Stimulated activated CD8-positive, alpha-beta memory T cell treated with anti-CD3 and anti-CD28 coated beads, Interleukin-7, amount 100 ng/mL, for 1 hour (primary cell): ENCODE measurements at places on chromosomes 11 and 22.
A peak's percentile ranks its signal among the peaks of the same experiment; 100 is the strongest.

- DNase-seq: no peak
Measured at GRCh38 chr11:106468531-106468930, 391.1 kb downstream of the AASDHPPT start.

DNA sequence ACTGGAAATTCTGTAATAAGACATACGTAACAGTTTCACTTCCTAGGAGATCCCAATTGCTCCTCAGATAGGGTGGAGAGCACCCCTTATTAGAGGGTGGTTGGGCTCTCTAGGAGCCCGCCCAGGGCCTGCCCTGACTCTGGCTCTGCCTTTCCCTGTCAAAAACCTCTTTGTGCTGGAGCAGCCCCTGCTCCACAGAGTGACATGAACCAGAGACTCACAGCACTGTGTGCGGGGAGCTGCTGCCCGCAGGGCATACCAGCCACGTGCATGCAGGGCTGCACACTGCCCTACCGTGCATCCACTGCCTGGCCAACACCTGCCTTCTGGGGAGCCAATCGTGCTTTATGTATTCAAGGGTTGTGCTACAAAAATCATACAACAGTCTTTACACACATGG, 24.3 kb downstream of the KCNQ1OT1 start:
- no peak for DNase-seq

GRCh38 chr11:64887234-64887756, 8.9 kb upstream of the EHD1 start:
- no peak for DNase-seq

GRCh38 chr11:74311352-74311926, at the start of gene P4HA3:
Gene P4HA3 (minus strand): TSS chr11:74311640. CDS start chr11:74311611, 29 bp downstream.
- DNase-seq: peak; percentile 5

DNA sequence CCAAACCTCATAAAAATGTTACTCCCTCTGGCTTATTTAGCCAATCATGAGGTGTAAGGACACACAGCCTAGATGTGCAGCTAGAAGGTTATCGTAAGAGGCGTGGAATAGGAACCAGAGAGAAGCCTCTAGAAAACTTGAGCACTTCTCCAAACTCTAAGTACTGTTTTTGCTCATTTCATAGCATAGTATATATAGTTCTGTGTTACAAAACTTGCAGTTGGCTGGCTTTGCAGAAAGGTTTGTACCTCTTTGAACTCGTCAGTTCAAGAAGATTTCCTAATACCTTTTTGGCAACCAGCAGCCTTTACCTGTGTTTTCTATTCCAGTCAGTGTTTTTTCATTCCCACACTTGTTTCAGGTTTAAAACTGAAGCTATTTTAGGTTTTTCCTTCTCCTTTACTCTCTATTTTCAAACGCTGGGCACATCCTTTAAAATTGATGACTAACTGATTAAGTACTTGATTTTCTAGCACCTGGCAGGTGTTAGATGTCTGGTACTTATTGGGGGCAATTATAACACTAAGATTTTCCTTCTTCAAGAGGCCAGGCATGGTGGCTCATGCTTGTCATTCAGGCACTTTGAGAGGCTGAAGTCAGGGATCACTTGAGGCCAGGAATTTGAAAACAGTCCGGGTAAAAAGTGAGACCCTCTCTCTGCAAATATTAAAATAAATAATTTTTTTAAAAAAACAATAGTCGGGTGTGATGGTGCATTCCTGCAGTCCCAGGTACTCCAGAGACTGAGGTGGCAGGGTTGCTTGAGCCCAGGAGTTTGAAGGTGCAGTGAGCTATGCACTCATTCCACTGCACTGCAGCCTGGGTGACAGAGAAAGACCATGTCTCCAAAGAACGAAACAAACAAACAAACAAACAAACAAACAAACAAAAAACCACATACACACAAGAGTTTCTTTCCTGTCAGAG, 125.2 kb downstream of the LRRC4C start:
- DNase-seq: no peak

DNA sequence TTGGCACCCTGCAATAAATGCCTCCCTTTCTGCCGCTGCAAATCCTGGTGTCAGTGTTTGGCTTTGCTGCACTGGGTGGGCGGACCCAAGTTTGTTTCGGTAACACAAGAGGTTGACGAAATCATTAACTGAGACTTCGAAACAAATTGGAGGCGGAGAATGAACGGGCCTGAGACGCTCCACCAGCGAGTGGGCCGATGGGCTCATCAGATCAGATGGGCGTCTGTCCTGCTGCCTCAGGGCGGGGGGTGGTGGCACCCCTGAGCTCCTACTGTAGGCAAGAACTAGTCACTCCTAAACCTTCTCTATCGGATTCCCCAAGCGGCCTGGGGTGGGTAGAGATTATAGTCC, 918 bp upstream of the CAPN5 start:
- no peak for DNase-seq

- no peak for DNase-seq
Measured at GRCh38 chr22:42716649-42717127, 4.0 kb downstream of the A4GALT start.

GRCh38 chr11:125036933-125037332, 26.2 kb upstream of the SLC37A2 start:
- DNase-seq: no peak

DNA sequence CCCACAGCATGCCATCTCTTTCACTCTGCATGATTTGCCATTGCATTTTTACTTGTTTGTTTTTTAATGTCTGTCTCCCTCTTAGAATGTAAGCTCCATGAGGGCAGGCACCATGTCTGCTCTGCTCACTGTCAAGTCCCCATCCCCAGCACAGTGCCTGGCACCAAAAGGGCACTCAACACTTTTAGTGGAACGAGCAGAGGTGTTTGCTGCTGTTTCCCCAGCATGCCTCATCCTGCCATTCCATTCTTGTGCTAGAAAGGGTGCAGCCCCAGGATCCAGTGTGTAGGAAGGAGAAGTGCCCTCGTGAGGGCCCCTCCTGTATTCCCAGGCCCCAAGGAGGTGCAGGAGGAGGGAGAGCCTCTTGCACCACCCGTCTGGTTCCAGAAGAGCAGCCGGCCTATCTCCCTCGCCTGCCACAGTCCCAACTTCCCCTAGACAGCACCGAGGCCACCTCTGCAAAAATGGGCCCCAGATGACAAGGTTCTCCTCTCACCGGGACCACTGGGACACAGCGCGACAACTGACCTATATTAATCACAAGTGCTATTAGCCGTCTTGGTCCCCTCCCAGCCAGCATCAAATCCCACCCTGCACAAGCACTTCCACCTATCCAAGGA, 33.3 kb upstream of the CACNG2 start:
- DNase-seq: no peak

GRCh38 chr11:123253911-123254310, 58.9 kb upstream of the CLMP start:
- no peak for DNase-seq

GRCh38 chr11:33735271-33736147, 714 bp downstream of the CD59 start:
- no peak for DNase-seq

- DNase-seq: no peak
Measured at GRCh38 chr11:2385156-2386151, 8.3 kb downstream of the CD81 start.

DNA sequence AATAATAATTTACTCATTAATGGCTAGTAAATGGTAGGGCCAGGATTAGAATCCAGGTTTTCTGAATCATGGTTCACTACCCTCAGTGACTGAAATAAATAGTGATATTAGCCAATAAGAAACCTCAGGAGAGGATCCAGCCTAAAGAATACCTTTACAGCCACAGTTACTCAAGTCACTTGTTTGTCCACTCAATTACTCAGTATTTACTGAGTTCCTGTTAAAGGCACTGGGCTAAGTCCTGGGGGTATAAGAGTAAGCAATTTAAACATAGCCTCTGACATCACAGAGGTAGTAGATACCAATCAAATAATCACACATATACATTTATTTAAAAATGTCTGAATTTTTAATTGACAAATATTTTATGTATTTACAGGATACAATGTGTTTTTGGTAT, 56.8 kb upstream of the GAB2 start:
- no peak for DNase-seq

- DNase-seq: no peak
Measured at GRCh38 chr22:29478326-29479276, 1.4 kb upstream of the NEFH start.

- no peak for DNase-seq
Measured at GRCh38 chr22:29302681-29303465, 3.6 kb upstream of the GAS2L1 start.

DNA sequence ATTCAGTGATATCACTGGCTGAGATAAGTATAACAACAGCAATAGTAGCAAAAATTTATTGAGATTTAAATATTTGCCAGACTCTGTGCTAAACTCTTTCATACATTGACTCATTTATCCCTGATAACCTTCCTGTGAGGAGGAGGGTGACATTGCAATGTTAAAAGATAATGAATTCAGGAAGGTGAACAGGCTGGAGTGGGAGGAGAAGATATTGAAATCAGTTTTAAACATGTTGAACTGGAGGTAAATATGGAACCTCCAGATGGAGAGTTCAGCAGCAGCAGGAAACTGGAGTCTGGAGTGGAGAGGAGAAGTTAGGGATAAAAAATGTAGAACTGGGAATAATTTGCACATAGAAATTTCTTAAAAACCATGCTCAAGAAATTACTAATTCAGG, 142.0 kb upstream of the FAT3 start:
- DNase-seq: no peak

GRCh38 chr11:67373648-67374570, 511 bp upstream of the CLCF1 start:
- peak; percentile 48 for DNase-seq

DNA sequence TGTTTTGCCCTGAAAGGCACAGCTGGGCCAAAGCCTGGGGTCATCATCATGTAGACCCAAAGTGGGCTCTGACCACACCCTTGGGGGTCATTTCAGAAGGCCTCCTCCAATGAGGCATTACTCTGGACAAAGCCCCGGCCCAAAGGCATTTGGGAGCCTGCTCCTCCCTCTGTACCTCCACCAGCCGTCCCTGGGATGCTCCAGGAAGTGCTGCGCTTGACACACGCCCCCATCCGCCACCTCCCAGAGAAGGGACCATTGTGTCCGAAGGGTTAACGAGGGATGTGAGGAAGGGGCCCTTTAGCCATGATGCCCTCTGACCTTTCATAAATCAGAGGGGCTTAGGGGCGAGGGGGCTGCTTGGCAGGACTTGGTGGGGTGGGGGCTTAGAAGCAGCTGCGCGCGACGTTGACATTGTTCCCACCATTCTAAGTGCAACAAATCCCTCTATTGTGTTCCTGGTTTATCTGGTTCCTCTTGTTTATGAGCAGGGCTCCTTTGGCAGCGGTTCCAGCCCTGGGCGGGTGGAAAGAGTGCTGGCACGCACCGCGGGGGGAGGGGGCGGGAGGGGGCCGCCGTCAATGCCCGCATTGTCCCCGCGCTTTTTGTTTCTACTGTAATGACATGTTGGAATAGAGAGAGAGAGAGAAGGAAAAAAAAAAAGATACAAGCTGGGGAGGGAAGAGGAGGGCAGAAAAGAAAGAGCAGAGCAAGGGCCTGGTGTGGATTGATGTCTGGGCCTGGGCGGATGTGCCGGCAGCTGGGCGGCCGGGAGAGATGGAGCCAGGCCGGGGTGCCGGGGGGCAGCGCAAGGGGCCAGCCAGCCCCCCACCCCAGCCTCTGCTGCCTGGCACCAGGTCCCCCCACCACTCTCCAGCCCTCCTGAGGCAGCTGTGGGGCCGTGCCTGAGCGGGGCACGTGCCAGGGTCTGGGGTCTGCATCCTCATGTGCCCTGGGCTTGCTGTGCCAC, 32.1 kb upstream of the SOX10 start:
- no peak for DNase-seq

- DNase-seq: no peak
Measured at GRCh38 chr11:2534134-2534956, 89.5 kb downstream of the KCNQ1 start.

GRCh38 chr11:46594374-46594700, 514 bp upstream of the AMBRA1 start:
- no peak for DNase-seq

DNA sequence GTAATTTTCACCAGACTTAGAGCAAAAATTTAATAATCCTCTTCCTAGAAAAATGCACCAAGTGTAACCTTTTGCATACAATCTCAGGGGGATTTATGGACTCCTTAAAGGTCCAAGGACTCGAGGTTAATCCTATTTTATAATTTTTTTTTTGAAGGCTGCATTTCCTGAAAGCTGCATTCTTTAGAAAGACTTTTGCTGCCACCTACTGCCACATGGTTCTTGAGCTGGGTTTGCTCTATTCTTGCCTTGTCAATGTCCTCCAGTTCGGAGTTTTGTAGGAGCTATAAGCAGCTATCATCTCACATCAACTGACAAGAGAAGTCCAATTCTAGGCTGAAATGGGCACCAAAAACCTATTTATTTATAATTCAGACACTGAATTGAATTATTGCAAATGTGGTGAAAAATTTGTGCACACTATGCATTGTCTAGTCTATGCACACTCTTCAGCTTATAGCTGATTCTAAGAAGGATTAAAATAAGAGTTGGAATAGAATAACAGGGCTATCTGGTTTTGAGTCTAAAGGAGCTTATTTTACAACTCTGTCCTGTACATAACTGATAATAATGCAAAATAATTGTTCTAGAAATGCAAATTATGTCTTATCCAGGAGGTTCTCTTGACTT, 31.3 kb downstream of the TRAF6 start:
- no peak for DNase-seq

DNA sequence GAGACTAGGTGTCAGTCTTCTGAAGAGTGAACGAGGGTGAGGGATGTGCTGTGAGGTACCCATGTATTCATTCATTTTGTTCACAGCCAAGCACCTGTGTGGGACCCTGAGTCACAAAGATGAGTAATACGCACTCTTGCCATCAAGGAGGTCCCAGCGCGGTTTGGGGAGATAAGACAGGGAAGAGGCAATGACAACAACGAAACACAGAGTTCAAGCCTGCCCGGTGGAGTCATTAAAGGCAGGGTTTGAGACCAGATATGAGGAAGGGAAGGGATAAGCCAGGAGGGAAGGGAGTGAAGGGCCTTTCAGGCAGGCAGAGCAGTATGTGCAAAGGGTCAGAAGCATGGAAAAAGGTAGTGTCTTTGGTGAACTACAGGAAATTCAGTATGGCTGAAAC, 4.6 kb downstream of the DCHS1 start:
- no peak for DNase-seq

DNA sequence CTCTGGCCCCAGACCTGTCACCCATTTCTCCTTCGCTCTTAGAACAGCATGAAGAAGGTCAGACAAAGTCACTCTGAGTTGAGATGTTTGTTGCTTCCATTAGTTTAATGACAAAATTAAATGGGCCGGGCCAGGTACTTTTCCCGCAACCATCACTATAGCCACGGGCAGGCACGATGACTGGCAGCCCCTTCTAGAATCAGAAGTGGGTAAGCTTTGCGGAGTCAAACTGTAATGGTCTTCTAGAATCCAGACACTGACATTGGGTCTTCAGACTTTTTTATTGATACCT, 2.3 kb upstream of the ACR start:
- DNase-seq: no peak

GRCh38 chr11:69480547-69481392, 693 bp upstream of the LINC01488 start:
- DNase-seq: no peak

GRCh38 chr11:87428266-87428665, 390.5 kb downstream of the TMEM135 start:
- DNase-seq: no peak
